ENCODE measurements at places on chromosomes 13 and 19. TPM values are rescaled to one million over a fixed set of nuclear protein-coding genes. Genes with fewer than 3 reads are reported as not detected.

KANK2 gene
- 191 TPM for total RNA-seq

ZNF628 gene
- 7.1 TPM for total RNA-seq

DNA sequence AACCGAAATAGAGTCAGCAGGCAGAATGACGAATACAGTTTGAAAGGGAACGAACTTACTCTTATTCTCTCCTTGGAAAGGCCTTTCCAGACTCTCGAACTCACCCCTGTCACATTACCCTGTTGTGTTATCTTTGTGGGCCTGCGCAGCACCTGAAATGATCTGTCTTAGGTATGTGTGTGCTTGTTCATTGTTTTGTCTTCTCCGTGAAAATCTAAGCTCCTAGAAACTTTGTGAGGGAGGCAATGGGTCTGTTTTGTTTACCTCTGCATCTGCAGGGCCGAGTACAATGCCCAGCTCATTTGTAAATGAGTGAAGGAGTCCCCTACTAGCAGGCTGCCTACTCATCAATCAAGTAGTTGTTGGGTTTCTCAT lies 19.6 kb downstream of the HMGB1 start:
- DNase-seq = no peak

TJP3 gene
- total RNA-seq = 34.4 TPM

RAB4B gene
- 48.5 TPM for total RNA-seq

DNA sequence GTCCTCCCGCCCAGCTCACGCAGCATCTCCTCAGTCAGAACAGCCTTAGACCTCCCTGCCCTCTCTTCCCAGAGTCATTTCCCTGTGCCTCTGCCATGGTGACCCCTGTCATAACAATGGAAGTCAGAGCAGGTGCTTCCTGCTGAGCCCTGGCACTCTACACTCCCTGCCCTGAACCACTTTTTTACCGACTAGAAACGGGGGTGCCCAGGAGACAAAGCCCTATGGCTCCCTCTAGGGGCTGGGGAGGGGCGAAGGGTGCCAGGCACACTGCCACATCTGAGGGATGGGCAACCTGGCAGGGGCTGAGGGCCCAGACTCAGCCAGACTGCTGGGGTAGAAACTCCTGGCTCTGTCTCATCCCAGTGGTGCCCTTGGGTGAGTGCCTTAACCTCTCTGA lies 16.4 kb downstream of the ZNF574 start:
- no peak for DNase-seq

GRCh38 chr19:3507371-3508120 lies 1.4 kb downstream of the FZR1 start:
- no peak for DNase-seq

- DNase-seq = no peak
These were observed 84.5 kb downstream of the LRRC63 start for GRCh38 chr13:46296115-46296822.

- no peak for DNase-seq
These were observed 210.8 kb upstream of the STARD13 start for GRCh38 chr13:33496336-33496735.

FCER2 gene
- 0.50 TPM for total RNA-seq

- DNase-seq = no peak
These were observed 749 bp downstream of the ZNF264 start for GRCh38 chr19:57192077-57192420.

GRCh38 chr13:111865046-111865445 lies 201.9 kb upstream of the SOX1 start:
- no peak for DNase-seq

DNA sequence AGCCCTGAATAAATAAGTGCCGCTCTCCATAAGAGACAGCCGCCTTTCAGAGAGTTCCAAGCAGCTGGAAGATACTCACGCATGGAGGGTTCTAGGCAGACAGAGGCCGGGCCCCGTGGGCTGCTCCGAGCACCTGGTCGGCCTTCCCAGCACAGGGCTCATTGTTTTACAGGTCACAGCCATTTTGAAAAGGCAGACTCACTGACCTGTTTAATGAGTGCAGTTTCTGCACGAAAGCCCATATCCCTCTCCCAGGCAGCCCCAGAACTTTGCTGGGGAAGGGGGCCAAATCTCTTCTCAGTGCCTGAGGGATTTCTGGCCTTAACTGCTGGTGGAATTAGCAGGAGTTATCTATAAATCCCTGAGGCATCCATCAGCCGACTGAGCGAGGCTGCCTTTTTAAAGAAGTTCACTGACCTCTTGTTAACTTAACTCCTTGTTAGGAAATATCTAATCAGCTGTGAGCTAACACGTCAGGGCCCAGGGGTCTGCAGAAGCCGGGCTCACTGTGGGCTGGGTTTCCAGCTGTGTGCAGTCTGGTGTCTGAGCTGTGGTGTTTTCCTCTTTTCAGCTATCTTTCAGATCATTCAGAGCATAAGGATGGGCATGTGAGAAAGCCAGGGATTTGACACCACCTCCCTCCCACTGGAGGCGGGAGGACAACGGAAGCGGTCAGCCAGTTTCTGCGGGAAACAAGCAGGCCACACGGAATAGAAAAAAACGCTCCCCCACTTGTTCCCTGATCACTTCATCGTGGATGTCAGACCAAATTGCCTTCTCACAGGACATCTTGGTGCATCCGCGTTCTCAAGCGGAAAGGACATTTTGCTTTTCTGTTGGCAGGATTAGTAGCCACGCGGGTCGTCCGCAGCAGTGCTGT lies 23.3 kb downstream of the SERP2 start:
- DNase-seq = peak; percentile 28

GRCh38 chr19:28208745-28209144 lies 1004.2 kb downstream of the UQCRFS1 start:
- DNase-seq = no peak

DNA sequence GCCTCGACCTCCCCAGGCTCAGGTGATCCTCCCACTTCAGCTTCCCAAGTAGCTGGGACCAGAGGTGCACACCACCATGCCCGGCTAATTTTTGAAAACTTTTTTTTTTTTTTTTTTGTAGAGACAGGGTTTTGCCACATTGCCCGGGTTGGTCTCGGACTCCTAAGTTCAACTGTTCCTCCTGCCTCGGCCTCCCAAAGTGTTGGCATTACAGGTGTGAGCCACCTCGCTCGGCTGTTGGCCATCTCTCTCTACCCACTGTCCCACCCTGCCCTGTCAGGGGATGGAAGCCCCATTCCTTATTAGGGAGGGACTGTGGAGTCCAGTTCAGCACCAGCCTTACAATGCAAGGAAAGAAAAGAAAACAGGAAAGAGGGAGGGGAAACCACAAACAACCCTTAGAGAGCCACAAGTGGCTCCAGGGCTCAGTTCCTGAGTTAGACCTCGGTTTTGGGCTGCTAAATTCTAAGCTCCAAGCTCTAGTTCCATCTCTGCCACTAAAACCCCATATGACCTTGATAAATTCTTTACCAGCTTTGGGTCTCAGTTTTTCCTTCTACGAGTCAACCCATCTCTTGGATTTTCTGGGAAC lies 31.7 kb downstream of the ACTL9 start:
- DNase-seq = no peak

DNA sequence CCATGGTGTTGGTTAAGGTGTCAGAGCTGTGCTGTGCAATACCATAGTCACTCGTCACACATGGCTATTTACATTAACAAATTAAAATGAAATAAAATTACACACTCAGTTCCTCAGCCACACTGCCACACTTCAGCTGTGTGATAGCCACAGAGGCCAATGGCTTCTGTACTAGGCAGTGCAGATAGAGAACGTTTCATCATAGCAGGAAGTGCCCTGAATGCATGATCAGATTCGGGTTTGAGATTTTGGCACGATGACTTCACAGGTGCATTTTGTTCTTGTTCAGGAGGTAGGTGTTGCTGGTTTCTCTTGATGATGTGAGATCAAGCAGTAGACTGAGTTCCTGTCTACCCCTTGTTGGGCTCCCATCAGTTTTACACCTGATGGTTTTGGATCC lies 6.5 kb downstream of the ARMC6 start:
- no peak for DNase-seq

GRCh38 chr19:35320065-35320713 lies 8.8 kb upstream of the CD22 start:
- no peak for DNase-seq

- no peak for DNase-seq
These were observed 2.0 kb downstream of the ZNF57 start for GRCh38 chr19:2902590-2903218.

DNA sequence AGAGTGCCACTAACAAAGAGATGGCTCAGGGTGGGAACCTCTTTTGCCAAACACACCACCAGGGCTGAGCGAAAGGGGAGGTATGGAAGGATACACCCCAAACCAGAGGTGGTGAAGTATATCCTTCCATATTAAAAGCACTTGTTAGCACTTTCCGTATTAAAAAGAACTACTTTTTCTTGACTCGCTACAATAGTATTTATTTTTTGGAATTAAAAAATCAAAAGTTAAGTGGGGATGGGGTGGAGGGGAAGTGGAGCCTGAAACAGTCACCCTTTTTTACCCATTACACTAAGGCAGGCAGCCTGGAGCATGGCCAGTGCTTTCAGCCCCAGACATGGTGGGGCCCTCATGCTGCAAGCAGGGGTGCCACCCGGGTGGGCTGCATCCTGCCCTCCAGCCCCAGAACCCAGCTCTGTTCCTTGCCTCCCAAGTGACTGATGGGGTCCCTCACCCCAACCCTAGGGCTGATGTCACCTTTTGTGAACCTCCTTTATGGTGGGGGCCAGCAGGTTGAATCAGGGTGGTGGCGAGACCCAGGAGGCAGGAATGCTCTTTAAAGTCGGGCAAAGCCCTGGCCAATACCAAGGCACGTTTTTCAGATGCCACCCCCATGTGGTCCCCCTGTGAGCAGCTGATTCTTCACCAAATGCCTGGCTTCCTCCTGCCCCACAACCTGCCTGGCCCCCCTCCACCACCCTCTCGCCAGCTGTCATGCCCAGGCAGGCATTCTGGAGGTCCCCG lies 31.0 kb downstream of the LYL1 start:
- DNase-seq = no peak

- no peak for DNase-seq
These were observed 7.8 kb upstream of the SELENOV start for GRCh38 chr19:39506944-39507714.

GRCh38 chr19:2503521-2504109 lies 27.7 kb downstream of the GADD45B start:
- DNase-seq = peak; percentile 48

- no peak for DNase-seq
These were observed 475.8 kb upstream of the NBEA start for GRCh38 chr13:34466301-34466700.

GRCh38 chr19:55216461-55217198 lies 7.3 kb upstream of the PTPRH start:
- DNase-seq = peak; percentile 78

KIRREL2 gene
- total RNA-seq = 0.12 TPM

Measured in lower lobe of right lung (tissue), 2 donors.